Esophagus muscularis mucosa (tissue), 4 donors: ENCODE measurements at places on chromosomes 4 and X. TPM values are rescaled to one million over a fixed set of nuclear protein-coding genes. Genes with fewer than 3 reads are reported as not detected.

METTL14 gene
- total RNA-seq, result 26.3 TPM

ASB5 gene
- total RNA-seq, result 20.5 TPM

PHKA1 gene
- total RNA-seq, result 10.7 TPM

ATP8A1 gene
- 10.8 TPM for total RNA-seq

MGAT4D gene
- total RNA-seq, result not detected

POU4F2 gene
- not detected for total RNA-seq

SPP1 gene
- total RNA-seq, result 45.4 TPM

DNA sequence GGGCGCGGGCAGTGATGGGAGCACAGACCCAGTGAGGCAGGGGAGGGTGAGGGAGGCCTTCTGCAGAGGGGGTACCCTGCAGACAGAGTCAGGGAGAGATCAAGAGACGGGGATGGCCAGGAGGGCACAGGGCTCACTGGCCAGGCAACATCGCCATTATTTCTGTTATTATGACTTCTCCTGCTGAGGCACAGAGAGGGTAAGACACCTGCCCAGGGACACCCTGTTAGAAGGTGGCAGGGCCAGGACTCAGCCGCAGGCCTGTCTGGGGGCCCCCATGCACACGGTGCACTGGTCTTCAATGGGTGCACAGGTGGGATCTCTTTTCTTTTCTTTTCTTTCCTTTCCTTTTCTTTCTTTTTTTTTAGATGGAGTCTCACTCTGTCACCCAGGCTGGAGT lies 15.8 kb downstream of the BLOC1S4 start:
- no peak overlapping the region for H3K4me3 ChIP-seq
- H3K27me3 ChIP-seq, result no peaks in the 10 kb centered on the region
- peaks cover 9% of the 10 kb centered on the region for H3K4me1 ChIP-seq
- H3K27ac ChIP-seq, result no peak overlapping the region
- no peak for DNase-seq

DNA sequence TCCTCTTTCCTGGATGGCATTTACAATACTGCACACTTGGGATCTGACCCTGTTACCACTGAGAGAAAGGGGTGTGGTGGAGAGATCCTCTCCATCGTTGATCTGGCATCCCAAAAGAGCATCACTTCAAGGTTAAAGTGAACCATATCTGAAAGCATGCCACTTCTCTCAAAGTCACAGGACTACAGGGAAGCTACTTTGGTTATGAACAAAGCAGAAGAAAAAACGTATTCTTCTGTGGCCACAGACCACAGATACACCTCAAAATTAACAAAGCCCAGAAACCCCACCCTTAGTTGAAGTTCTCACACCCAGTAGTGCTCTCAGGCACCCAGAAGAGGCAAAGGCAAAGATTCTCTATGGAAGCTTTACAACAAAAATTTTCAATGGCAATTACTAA lies 108.3 kb downstream of the JADE1 start:
- no peaks in the 10 kb centered on the region for H3K4me1 ChIP-seq
- no peaks in the 10 kb centered on the region for H3K27me3 ChIP-seq
- no peaks in the 10 kb centered on the region for H3K36me3 ChIP-seq
- no peak for DNase-seq

GRCh38 chrX:11770320-11770719 lies 12.3 kb downstream of the MSL3 start:
- no peak overlapping the region for H3K27ac ChIP-seq
- H3K36me3 ChIP-seq, result peaks cover 3% of the 10 kb centered on the region
- no peaks in the 10 kb centered on the region for H3K27me3 ChIP-seq
- DNase-seq, result no peak
- no peaks in the 10 kb centered on the region for H3K4me1 ChIP-seq

GRCh38 chr4:77451530-77451929 lies 154.1 kb upstream of the CXCL13 start:
- no peak overlapping the region for H3K27ac ChIP-seq
- no peak for DNase-seq
- H3K4me1 ChIP-seq, result peaks cover 34% of the 10 kb centered on the region
- no peak overlapping the region for H3K4me3 ChIP-seq

DNA sequence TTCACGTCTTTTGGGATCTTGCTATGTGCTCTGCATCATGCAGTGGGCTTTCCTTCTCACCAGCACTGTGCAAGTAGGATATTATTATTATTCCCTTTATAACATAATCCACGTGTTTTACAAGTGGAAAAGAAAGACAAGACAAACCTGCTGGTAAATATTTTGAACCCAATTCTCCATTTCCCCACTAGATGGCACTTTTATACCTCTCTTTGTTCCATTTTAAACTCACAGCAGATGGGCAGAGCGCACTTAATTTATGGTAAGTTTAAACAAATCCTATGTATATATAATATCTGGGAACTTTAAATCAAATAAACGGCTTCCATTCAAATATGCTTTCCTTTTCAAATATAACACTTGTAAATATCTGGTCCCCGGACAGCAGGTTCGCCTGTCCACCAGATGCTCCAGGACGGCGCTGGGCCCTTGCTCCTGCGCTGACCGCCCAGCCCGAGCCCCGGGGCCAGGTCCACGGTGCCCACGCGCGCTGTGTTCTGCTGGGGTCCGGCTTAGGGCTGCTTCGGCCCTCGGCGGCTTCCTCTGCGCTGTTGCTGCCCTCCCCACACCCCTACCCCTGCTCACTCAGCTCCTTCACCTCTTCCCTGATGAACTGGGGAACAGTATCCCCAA lies 31.1 kb downstream of the F11 start:
- DNase-seq, result no peak
- H3K36me3 ChIP-seq, result no peaks in the 10 kb centered on the region
- no peaks in the 10 kb centered on the region for H3K27me3 ChIP-seq
- no peaks in the 10 kb centered on the region for H3K4me1 ChIP-seq
- H3K4me3 ChIP-seq, result no peak overlapping the region

GRCh38 chr4:48958582-48958981 lies 27.5 kb upstream of the CWH43 start:
- no peaks in the 10 kb centered on the region for H3K4me1 ChIP-seq
- H3K27ac ChIP-seq, result no peak overlapping the region
- no peaks in the 10 kb centered on the region for H3K27me3 ChIP-seq
- H3K4me3 ChIP-seq, result no peak overlapping the region

- H3K27me3 ChIP-seq, result peaks cover 31% of the 10 kb centered on the region
- no peak for DNase-seq
- H3K4me1 ChIP-seq, result no peaks in the 10 kb centered on the region
- no peak overlapping the region for H3K4me3 ChIP-seq
- H3K36me3 ChIP-seq, result no peaks in the 10 kb centered on the region
Observed at GRCh38 chr4:3744901-3745300, 21.3 kb upstream of the ADRA2C start.

- no peaks in the 10 kb centered on the region for H3K36me3 ChIP-seq
- H3K27me3 ChIP-seq, result no peaks in the 10 kb centered on the region
Observed at GRCh38 chr4:17707671-17708070, 73.8 kb downstream of the FAM184B start.

DNA sequence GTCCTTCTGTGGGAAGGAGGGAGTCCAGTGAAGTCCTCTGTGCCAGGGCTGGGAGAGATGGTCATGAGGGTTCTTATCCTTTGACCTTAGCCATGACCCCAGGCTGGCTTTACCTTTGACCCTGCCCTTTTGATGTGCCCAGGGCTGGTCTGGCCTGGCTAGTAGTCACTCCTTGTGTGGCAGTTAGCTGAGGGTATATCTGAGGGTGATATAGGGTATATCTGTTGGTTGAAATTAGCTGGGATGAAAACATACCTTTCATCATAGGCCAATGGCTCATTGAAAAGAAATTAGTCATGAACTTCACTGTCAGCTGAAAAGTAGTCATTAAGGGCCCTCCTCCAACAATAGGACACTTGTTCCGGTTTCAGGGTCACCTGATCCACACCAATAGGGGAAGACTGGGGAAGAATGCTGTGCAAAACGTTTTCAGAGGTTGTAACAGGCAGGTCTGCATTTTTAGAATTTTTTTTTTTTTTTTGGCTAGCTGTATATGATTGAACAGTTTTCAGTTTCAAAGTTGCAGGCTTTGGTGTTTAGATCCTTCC lies 74.6 kb upstream of the STOX2 start:
- H3K36me3 ChIP-seq, result no peaks in the 10 kb centered on the region
- H3K27me3 ChIP-seq, result no peaks in the 10 kb centered on the region
- H3K4me3 ChIP-seq, result no peak overlapping the region
- H3K4me1 ChIP-seq, result peaks cover 4% of the 10 kb centered on the region
- H3K27ac ChIP-seq, result no peak overlapping the region
- no peak for DNase-seq

DNA sequence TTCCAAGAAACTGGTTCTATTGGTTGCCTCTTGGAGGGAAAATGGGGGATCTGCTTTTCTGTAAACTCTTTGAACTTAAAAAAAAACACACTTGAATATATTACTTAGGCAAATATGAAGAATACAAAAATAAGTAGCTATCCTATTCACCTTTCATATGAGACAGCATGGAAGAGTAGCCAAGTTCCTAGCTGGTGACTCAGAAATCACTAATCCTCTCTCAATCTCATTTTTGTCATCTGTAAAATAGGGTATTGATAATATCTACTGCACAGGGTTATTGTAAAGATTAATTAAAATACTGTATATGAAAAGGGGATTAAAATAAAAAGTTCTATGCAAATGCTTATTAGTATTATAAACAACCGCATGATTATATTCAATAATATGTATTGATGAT lies 12.7 kb downstream of the MGARP start:
- DNase-seq, result no peak
- no peaks in the 10 kb centered on the region for H3K36me3 ChIP-seq
- H3K27ac ChIP-seq, result no peak overlapping the region

DNA sequence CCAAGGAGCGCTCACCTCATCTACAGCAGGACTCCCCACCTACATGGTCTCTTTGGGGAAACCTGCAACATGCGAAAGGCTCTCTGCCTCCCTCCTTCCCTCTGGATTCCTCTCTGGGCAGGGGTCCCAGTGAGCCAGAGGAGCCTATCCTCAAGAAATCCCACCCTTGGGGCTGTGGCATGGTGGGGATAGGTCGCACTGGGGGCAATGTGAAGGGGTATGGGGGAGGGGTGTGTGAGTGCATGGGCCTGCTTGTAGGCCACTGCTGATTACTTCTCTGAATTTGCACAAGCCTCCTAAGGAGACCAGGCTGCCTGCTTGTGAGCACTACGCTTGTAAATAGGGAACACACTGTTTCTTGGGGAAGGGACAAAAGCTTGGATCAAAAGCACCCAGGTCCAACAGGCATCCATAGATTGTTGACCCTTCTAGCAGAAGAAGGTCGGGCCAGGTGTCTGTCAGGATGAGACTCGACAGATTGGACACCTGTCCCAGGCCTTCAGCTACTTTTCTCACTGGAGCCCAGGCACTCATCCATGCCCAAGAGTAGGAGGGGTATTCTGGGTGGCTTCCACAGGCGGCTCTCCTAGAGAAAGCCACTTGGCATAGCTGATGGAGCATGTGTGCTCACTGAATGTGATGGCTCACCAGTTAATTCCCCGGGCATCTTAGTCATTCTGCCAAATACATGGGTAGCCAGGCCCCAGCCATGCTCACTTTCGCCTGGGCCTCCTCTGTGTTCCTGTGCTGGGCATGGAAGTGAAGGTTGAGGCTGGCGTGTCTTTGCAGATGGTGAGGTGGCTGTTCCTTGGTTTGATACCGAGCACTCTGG lies 75.0 kb downstream of the NBDY start:
- no peaks in the 10 kb centered on the region for H3K27me3 ChIP-seq
- no peak overlapping the region for H3K4me3 ChIP-seq
- no peak for DNase-seq
- peak overlapping the region; percentile 86 for H3K27ac ChIP-seq

- H3K4me1 ChIP-seq, result no peaks in the 10 kb centered on the region
- DNase-seq, result no peak
- no peaks in the 10 kb centered on the region for H3K36me3 ChIP-seq
- H3K27ac ChIP-seq, result no peak overlapping the region
- H3K4me3 ChIP-seq, result no peak overlapping the region
Observed at GRCh38 chrX:114930227-114930626, 87.2 kb downstream of the IL13RA2 start.

- no peaks in the 10 kb centered on the region for H3K36me3 ChIP-seq
- DNase-seq, result no peak
- no peak overlapping the region for H3K4me3 ChIP-seq
- H3K4me1 ChIP-seq, result no peaks in the 10 kb centered on the region
- no peaks in the 10 kb centered on the region for H3K27me3 ChIP-seq
Observed at GRCh38 chr4:103289186-103289585, 91.0 kb upstream of the CENPE start.

GRCh38 chr4:15601862-15602261 lies 53.3 kb downstream of the FBXL5 start:
- H3K27ac ChIP-seq, result no peak overlapping the region
- no peaks in the 10 kb centered on the region for H3K27me3 ChIP-seq
- no peak for DNase-seq
- peaks cover 14% of the 10 kb centered on the region for H3K4me1 ChIP-seq

DNA sequence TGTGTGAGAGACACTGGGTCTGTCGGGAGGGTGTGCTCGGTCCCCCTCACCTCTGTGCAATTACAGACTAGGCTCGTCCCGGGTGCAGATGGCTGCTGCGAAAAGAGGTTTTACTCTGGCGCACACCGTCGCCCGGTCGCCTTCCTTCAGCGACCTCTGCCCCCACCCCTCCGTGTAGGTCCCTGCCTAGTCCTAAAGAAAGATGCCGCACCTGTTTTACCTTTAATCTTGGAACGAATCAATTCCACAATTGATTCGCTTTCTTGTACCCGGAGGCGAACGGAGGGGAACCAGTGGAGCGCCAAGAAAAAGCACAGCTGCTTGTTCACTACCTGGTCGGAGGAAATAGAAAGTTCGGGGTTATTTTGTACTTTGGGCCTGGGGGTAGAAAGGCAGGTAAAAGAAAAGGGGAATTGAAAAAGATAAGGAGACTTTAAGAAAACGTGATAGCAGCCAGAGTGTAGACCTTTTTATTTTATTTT lies 1.2 kb downstream of the NPNT start:
- no peaks in the 10 kb centered on the region for H3K36me3 ChIP-seq
- H3K27ac ChIP-seq, result peak overlapping the region; percentile 77
- peaks cover 17% of the 10 kb centered on the region for H3K27me3 ChIP-seq

DNA sequence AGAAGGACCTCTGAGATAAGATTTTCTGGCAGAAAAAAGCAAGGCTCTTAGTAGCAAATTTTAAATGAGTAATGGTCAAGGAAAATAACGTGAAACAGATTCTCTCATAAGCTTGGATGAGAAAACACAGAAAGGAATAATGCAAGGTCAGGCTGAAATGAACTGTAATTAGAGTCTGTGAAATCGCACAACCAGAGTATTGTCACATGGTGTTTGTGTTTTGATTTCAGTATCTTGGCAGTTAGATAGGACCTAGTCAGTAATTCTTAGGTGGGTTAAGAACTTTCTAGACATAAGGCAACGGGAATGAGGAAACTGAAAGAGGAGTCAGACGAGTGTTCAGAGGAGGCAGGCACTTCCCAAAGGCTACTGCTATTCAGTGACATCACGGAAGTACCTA lies 34.6 kb downstream of the LIMCH1 start:
- H3K4me3 ChIP-seq, result no peak overlapping the region
- H3K27me3 ChIP-seq, result no peaks in the 10 kb centered on the region
- no peaks in the 10 kb centered on the region for H3K36me3 ChIP-seq
- H3K4me1 ChIP-seq, result peaks cover 62% of the 10 kb centered on the region
- H3K27ac ChIP-seq, result no peak overlapping the region

DNA sequence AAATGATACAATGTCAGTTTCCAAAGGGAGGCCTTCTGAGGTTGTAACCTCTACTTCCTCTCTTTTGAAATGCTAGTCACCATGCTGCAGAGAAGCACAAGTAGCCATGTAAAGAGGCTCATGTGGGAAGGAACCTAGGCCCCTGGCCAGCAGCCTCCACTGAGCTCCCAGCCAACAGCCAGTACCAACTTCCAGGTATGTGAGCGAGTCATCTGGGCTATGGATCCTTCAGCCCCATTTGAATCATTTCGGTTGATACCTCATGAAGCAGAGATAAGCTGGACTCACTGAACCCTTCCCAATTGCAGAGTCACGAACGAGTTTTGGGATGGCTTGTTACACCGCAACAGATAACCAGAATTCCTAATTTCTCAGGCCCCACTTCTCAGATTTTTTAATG lies 187.0 kb upstream of the LDB2 start:
- H3K36me3 ChIP-seq, result no peaks in the 10 kb centered on the region
- H3K27me3 ChIP-seq, result no peaks in the 10 kb centered on the region
- DNase-seq, result peak; percentile 42
- H3K4me1 ChIP-seq, result no peaks in the 10 kb centered on the region
- H3K27ac ChIP-seq, result no peak overlapping the region
- no peak overlapping the region for H3K4me3 ChIP-seq
